Colonic mucosa (tissue), 4 donors: ENCODE measurements at places on chromosomes 12 and 14.

DNA sequence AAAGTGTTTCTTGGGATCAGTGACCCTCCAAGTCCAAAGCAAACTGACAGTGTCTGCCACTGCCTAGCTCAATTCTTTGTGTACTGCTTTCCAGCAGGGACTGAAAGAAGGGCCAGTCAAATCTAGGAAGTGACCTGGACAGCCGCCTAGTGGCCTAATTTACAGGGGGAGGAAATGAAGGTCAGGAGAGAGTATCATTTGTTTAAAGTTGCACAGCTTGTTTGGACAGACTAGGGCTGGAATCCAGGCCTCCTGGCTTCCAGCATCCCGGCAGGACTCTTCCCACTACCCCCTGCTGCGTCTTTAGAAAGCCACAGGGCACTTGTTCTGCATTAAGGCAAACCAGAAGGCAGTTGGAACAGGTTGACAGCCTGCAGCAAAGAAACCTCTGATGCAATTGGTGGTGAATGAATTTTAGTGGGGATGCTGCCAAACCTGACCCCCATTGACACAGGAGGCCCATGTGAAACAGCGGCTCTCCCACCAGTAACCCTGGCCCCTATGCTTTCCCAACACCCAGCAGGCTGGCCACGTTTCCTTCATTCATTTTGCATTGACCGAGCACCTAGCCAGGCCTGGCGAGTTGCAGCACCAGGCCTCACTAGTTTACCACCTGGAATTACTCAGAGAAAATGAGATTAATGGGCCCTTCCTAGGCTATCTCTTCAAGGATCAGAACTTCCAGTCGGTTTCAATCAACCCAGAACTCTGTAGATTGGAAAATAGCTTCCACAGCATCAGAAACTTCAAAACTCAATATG, 28.2 kb downstream of the GALNT16 start:
- H3K4me1 ChIP-seq = no peaks in the 10 kb centered on the region
- no peaks in the 10 kb centered on the region for H3K27me3 ChIP-seq
- no peak overlapping the region for H3K27ac ChIP-seq
- peak; percentile 31 for DNase-seq
- no peak overlapping the region for H3K4me3 ChIP-seq

DNA sequence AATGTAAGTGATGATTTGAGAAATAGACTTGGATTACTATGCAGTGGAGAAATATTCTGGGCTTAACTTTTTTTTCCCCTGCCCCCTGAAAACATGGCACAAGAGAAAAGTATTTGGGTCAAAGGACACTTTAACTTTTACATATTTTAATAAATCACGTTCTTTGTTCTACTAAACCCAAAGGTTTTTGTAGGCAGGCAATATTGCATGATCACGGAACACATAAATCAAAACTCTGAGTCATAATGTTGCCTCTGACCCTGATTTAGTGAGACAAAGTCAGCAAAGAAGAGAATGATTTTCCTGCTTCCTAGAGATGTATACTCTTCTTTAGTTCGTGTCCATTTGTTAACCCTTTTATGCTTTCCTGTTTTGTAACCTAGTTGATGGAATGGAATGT, 38.0 kb downstream of the ABCD2 start:
- H3K36me3 ChIP-seq = no peaks in the 10 kb centered on the region
- no peak for DNase-seq
- no peak overlapping the region for H3K4me3 ChIP-seq
- no peak overlapping the region for H3K27ac ChIP-seq

- no peaks in the 10 kb centered on the region for H3K4me1 ChIP-seq
- no peak overlapping the region for H3K27ac ChIP-seq
- H3K36me3 ChIP-seq = no peaks in the 10 kb centered on the region
- H3K27me3 ChIP-seq = no peaks in the 10 kb centered on the region
These were observed 55.0 kb upstream of the PSMC1 start for GRCh38 chr14:90201344-90201743.

- no peaks in the 10 kb centered on the region for H3K4me1 ChIP-seq
- H3K4me3 ChIP-seq = no peak overlapping the region
- H3K27ac ChIP-seq = no peak overlapping the region
- H3K36me3 ChIP-seq = no peaks in the 10 kb centered on the region
- H3K27me3 ChIP-seq = no peaks in the 10 kb centered on the region
- no peak for DNase-seq
These were observed 7.0 kb upstream of the ANO6 start for GRCh38 chr12:45208604-45209487.

DNA sequence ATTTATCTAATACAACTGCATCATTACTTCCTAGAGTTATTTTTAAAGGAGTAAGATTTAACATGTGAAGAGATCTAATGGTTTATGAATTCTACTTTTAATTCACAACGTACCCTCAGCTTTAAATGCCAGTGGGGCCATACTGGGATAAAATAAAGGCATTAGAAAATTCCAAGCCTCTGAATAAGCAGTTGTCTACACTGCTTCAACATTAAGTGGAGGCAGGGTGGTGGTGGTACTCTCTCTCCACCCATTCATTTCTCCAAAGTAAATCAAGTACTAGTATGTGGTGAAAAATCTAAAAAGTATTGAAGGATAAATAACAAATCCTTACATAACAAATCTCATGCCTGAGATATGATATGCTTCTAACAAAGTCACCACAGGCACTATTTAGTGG, 52.4 kb downstream of the FERMT2 start:
- H3K27me3 ChIP-seq = no peaks in the 10 kb centered on the region
- no peak overlapping the region for H3K4me3 ChIP-seq
- DNase-seq = no peak
- no peaks in the 10 kb centered on the region for H3K4me1 ChIP-seq

GRCh38 chr14:23572836-23573235, 5.2 kb upstream of the AP1G2 start:
- peak; percentile 24 for DNase-seq
- H3K27ac ChIP-seq = no peak overlapping the region
- H3K4me3 ChIP-seq = no peak overlapping the region
- no peaks in the 10 kb centered on the region for H3K36me3 ChIP-seq

DNA sequence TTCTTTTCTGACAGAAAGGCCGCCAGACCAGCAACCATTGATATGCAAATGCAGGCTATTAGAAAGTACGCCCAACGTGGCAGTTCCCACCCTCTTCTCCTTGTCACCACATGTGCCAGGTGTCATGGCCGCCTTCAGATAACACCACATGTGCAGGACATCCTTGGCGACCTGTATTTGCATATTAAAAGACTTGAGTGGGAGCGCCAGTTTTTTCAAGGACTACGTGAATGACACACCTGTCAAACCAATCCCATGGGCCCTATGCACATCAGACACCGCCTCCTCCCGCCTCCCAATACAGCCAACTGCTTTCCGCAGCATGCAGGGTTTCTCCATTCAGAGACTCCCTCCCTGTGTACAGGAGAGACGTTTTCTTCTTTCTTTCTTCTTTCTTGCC, 318.6 kb upstream of the FAR2 start:
- no peak overlapping the region for H3K27ac ChIP-seq
- no peak overlapping the region for H3K4me3 ChIP-seq
- no peak for DNase-seq
- no peaks in the 10 kb centered on the region for H3K27me3 ChIP-seq
- no peaks in the 10 kb centered on the region for H3K4me1 ChIP-seq

- peak; percentile 27 for DNase-seq
- peaks cover 11% of the 10 kb centered on the region for H3K4me1 ChIP-seq
- peak overlapping the region; percentile 29 for H3K27ac ChIP-seq
These were observed 162.6 kb upstream of the PLEKHG7 start for GRCh38 chr12:92539976-92540781.

DNA sequence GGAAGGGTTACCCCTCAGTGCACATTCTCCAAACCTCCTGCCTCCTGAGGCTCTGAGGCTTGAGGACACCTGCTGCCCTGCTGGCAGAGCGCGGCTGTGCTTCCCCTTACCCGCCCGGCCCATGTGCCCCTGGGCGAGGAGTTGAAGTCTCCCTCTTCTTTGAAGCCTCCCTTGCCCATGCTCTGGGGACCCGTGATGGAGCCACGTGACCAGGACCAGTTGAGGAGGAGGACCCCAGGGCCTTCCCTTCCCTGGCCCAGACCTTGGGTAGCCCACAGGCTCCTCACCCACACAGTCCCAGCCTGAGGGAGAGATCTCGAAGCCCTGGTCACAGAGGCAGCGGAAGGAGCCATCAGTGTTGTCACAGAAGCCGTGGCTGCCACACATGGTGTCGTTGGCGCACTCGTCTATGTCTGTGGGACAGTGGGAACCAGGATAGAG, 12.9 kb downstream of the ISCA2 start:
- H3K4me1 ChIP-seq = no peaks in the 10 kb centered on the region
- H3K27ac ChIP-seq = no peak overlapping the region
- no peak for DNase-seq
- H3K36me3 ChIP-seq = no peaks in the 10 kb centered on the region

DNA sequence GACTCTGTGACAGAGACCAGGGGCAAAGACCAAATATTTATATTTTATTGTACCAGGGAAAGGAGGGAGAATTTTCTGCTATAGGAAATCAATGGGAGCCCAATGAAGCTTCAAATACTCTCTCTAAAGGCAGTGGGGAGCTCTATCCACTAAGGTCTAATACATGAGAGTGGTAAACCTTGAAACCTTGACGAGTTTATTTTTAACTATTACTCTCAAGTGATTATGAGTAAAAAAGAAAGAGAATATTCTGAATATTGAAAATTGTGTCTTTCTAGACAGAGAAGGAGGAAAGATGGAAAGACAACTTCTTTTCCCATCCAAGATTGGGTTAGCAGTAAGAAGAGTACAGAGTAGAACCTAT, 1722.1 kb upstream of the SEL1L start:
- H3K27ac ChIP-seq = no peak overlapping the region
- no peak for DNase-seq
- H3K27me3 ChIP-seq = no peaks in the 10 kb centered on the region

DNA sequence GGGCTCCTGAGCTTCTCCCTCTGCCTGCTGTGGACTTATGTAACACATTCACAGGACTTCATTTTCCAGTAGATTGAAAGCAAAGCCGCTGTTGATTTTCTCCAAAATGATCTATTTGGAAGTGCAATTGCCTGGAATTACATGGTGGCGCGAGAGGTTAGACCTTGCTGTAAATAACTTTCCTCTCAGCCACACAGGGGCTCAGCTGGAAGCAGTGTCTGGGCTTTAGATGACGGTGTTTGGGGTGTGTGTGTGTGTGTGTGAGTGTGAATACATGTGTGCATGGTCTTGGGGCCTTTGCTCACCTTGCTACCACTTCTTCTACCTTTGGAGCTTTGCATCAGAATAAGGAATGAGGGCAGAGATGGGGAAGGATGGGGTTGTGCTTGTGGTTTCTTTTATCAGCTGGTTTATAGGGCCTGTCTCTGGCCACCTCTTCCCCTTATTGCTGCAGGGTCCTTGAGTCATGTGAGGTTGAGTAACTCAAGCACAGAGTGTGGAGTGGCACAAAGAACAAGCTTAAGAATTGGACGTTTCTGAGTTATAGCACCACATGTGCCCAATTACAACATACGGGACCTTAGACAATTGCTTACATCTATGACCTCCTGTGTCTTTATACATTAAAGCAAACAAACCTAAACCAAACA, 280.6 kb downstream of the NRXN3 start:
- no peak overlapping the region for H3K4me3 ChIP-seq
- no peaks in the 10 kb centered on the region for H3K4me1 ChIP-seq
- no peak for DNase-seq
- no peaks in the 10 kb centered on the region for H3K27me3 ChIP-seq
- H3K27ac ChIP-seq = no peak overlapping the region

GRCh38 chr14:45089813-45090212, 5.9 kb downstream of the PRPF39 start:
- H3K36me3 ChIP-seq = no peaks in the 10 kb centered on the region
- no peaks in the 10 kb centered on the region for H3K27me3 ChIP-seq
- H3K4me1 ChIP-seq = no peaks in the 10 kb centered on the region
- H3K27ac ChIP-seq = no peak overlapping the region

GRCh38 chr14:76950055-76951020, 78.2 kb downstream of the IRF2BPL start:
- H3K27me3 ChIP-seq = no peaks in the 10 kb centered on the region
- H3K36me3 ChIP-seq = no peaks in the 10 kb centered on the region
- DNase-seq = no peak
- H3K4me3 ChIP-seq = no peak overlapping the region

GRCh38 chr12:92356425-92356824, 210.8 kb upstream of the BTG1 start:
- no peak overlapping the region for H3K4me3 ChIP-seq
- H3K27ac ChIP-seq = no peak overlapping the region
- no peak for DNase-seq
- H3K36me3 ChIP-seq = no peaks in the 10 kb centered on the region
- no peaks in the 10 kb centered on the region for H3K4me1 ChIP-seq

GRCh38 chr12:104507672-104508071, 50.9 kb downstream of the CHST11 start:
- H3K4me3 ChIP-seq = no peak overlapping the region
- H3K27ac ChIP-seq = no peak overlapping the region
- no peaks in the 10 kb centered on the region for H3K4me1 ChIP-seq
- DNase-seq = no peak

DNA sequence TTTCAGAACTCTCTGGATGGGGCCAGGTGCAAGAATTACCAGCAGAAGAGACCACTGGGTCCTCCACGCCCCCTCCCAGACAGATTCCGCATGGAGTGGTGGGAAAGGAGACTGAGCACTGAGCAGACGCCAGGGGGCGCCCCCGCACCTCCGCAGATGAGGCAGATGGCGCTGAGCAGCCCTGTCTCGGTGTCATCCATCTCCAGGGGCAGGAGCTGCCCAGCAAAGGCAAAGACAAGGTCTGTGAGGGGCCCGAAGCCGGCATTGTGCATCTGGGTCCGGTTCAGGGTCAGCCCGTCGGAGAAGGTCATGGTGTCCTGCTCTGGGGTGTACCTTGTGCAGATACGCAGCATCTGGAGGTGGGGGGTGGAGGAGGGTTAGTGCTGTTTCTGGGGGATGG, 6.3 kb upstream of the ITGB7 start:
- H3K27me3 ChIP-seq = no peaks in the 10 kb centered on the region
- no peak overlapping the region for H3K27ac ChIP-seq
- peaks cover 15% of the 10 kb centered on the region for H3K4me1 ChIP-seq
- H3K36me3 ChIP-seq = no peaks in the 10 kb centered on the region

DNA sequence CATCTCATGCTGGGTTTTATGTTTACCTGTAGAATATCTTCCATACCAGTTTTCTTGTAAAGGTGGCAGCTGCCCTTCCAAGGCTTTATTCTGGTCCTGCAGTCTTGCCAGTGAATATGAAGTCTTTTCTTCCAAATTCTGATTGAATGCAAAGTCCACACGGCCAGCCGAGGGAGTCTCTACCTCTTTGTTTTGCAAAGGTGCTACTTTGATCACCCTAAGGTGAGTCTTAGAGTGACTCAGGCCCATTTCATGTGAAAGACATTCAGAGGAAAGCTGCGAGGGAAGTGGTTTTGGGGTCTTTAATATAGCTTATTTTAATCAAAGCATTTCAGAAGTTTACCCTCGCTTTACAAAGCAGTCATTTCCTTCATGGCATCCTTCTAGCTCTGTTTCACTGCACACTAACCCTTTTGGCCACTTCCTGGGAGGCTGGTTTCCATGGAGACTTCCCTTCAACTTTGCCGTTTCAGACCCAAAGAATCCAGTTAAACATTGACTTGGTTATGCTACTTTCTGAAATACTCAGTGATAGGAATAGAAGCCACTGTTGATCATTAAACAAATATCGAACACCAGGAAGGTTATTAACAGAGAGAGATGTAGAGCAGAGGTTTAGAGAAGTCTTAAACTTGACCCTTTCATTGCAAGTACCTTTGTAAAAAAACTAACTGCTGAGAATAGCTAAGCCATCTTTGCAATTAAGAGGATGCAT, at the start of gene CCDC198:
CCDC198 (minus strand) TSS at position 391 of the 715 bp plus-strand sequence; CDS start at position 249, 142 bp downstream.
- H3K36me3 ChIP-seq = no peaks in the 10 kb centered on the region
- H3K27ac ChIP-seq = no peak within 1 kb of the TSS
- H3K27me3 ChIP-seq = no peaks in the 10 kb centered on the region
- no peak within 1 kb of the TSS for H3K4me3 ChIP-seq
- DNase-seq = no peak
- H3K4me1 ChIP-seq = no peaks in the 10 kb centered on the region
